Hepatocyte (in vitro differentiated cells): ENCODE measurements at places on chromosomes 7 and 10. TPM values are rescaled to one million over a fixed set of nuclear protein-coding genes. Genes with fewer than 3 reads are reported as not detected.

DNA sequence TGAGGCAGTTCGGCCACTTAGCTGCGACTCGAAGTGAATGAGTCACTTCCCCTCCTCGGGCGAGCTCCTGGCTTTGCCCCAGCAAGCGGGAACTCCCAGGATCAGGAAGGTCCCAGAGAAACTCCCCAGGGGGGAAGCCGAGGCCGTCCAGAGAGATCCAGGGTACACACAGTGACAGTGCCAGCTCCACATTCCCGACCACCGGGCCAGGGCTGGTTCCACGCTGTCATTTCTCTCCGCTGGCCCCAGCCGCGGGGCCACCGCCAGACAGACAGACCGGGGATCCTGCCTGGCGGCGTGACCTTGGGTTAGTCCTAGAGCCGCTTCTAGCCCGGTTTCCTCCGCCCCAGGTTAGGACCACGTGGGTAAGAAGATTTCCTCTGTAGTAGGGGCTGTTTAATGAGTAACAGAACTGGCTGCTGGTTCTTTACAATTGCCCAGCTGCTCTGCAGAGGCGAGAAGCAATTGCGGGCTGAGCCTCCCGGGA is 463 bp upstream of the UPP1 start:
- H3K27ac ChIP-seq, result peak overlapping the region; percentile 97
- peaks cover 16% of the 10 kb centered on the region for H3K4me1 ChIP-seq
- no peaks in the 10 kb centered on the region for H3K27me3 ChIP-seq

DNA sequence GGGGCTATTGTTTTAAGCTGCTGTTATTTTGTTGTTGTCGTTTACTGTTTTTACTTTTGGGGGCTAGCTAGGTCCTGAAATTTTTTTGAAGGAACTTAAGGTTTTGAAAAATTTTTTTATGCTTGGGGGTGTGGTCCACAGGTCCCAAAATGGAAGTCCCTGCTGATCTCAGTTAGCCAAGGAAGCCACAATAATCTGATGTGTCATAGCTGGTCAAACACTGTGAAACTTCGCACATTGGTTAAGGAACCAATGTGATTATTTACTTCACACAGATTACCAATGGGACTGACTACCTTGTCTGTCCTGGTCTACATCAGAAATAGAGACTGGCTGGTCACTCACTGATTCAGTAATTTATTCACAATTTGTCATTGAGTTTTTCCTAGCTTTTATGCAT is 29.5 kb upstream of the HYCC1 start:
- H3K36me3 ChIP-seq, result no peaks in the 10 kb centered on the region
- no peak overlapping the region for H3K27ac ChIP-seq
- no peaks in the 10 kb centered on the region for H3K27me3 ChIP-seq
- H3K4me1 ChIP-seq, result no peaks in the 10 kb centered on the region
- H3K4me3 ChIP-seq, result no peak overlapping the region

DNA sequence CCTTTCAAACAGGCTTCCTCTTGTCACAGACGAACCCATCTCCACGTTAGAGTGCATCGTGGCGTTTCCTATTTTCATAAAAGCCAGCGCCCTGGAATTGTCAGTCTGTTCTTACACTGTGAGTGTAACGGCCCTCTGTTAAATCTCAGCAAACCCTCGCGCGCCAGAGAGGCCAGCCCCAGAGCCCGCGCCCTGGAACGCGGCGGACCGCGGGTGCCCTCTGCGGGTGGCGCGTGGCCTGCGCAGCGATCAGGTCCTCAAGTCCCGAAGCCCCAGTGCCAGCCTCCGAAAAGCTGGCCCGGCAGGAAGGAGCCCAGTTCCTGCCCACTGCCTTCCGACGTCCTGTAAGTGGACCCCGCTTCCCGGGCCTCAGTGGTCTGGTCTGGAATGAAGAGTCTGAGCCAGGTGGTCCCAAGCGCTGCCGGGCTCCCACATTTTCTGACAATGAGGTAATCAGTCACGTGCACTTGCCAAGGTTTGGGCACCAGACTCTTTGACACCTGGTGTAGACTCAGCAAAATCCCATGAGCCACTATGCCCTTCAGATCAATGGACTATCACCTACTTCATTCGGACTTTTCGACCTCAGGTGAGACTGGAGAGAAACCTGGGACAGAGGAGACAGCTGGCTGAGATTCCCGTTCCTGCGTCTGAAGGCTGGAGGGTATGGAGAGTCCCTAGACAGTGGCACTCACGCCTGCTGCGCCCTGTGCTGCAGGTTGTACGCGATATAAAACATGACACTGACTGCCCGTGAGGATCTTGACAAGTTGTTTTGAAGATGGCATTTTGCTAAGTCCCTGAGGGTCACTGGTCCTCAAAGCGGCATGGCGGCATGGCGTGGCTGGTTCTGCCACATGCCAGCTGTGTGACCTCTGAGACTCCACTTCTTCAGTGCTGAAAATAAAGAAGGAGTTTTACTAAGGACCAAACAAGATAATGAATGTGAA is 109.4 kb upstream of the LANCL2 start:
- peak overlapping the region; percentile 50 for H3K27ac ChIP-seq
- DNase-seq, result peak; percentile 91
- no peaks in the 10 kb centered on the region for H3K36me3 ChIP-seq

DNA sequence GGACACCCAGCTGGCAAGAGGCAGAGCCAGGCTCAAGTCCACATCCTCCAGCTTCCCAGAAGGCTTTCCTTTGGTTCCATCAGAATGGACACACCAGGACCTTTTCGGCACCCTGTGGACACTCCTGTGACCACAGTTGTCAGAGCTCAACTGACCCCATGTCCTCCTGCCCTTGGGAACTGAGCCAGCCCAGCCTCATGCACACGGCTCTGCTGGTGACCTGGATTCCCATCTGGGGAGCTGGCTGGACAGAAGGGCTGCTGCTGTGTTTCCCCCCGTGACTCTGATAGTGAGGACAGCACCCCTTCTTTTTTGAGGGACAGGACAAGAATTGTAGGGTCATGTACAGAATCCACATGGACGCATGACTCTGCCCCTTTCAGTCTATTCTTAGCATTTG is 289.2 kb downstream of the WDR37 start:
- H3K36me3 ChIP-seq, result no peaks in the 10 kb centered on the region
- H3K4me3 ChIP-seq, result no peak overlapping the region
- no peaks in the 10 kb centered on the region for H3K27me3 ChIP-seq
- no peak overlapping the region for H3K27ac ChIP-seq
- DNase-seq, result no peak

- H3K4me3 ChIP-seq, result no peak overlapping the region
- no peak for DNase-seq
- H3K27ac ChIP-seq, result no peak overlapping the region
- peaks cover 18% of the 10 kb centered on the region for H3K4me1 ChIP-seq
- no peaks in the 10 kb centered on the region for H3K27me3 ChIP-seq
Measured at GRCh38 chr10:74875966-74876365, 49.6 kb downstream of the KAT6B start.

DNA sequence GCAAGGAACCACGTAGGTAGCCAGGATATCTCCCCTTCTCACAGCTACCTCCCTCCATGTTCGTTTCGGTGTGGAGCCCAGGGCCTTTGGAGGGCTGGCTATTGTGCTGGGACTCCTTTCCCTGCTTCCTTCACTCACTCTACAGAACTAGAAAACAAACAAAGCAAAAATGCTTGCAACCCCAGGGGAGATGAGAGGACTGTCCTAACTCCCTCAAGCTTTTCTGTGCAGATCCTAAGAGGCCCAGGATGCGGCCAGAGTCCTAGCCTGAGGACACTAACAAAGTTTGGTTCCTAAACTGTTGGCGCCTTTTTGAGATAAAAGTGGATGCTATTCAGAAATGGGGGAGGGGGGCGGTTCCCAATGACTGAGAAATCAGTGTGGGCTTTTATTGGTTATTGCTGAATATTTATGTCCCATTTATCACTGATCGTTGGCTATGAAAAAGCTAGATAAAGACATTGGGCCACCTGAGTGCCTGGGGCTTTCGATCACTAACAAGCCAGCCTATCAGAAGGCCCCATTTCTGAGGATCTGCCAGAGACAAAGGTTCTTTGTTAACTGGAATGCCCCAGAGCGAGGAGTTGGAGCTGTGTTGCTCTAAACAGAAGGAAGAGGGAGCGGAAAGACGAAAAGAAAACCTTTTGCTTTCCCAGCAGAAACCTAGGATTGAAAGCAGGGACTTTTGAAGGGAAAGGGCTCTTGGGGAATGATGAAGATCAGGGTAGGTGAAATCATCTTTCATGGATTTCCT is 95.2 kb upstream of the EGR2 start:
- no peak overlapping the region for H3K4me3 ChIP-seq
- no peaks in the 10 kb centered on the region for H3K4me1 ChIP-seq
- no peak for DNase-seq
- H3K27ac ChIP-seq, result no peak overlapping the region
- H3K27me3 ChIP-seq, result no peaks in the 10 kb centered on the region
- no peaks in the 10 kb centered on the region for H3K36me3 ChIP-seq

DNA sequence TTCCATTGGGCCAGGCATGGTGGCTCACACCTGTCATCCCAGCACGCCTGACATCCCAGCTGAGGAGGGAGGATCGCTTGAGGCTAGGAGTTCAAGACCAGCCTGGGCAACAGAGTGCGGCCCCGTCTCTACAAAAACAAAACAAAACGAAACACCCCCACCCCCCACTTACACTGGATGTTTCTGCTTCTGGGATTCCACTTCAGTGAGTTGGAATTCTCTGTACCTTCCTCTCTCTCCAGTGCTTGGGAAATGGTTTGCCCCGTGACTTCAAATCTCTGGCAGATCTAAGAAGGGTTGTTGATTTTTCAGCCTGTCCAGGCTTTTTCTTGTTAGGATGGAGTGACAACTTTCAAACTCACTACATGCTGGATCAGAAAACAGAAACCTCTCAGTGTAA is 106.9 kb downstream of the ANLN start:
- H3K27ac ChIP-seq, result no peak overlapping the region
- no peak overlapping the region for H3K4me3 ChIP-seq
- no peaks in the 10 kb centered on the region for H3K36me3 ChIP-seq
- H3K4me1 ChIP-seq, result no peaks in the 10 kb centered on the region
- no peaks in the 10 kb centered on the region for H3K27me3 ChIP-seq

DNA sequence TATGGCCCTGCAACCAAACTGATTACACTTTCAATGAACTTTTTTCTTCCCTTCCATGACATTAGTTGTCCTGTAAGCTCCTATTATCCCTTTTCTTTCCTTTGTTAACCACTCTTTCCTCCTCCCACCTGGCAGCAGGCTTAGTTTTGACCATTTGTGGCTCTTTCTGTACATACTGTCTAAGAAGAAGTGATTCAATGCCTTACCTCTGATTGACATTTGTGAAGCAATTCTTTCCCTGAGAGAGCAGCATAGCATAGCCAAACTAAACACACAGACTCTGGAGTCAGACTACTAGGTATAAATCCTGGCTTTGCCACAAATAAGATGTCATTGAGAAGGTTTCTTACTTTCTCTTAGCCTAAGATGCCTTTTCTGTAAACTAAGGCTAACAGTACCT is 48.9 kb downstream of the AHR start:
- no peak for DNase-seq
- H3K4me3 ChIP-seq, result no peak overlapping the region
- H3K27ac ChIP-seq, result no peak overlapping the region

GRCh38 chr7:101543846-101544245 is 85.2 kb downstream of the MYL10 start:
- no peaks in the 10 kb centered on the region for H3K4me1 ChIP-seq
- no peak overlapping the region for H3K27ac ChIP-seq
- H3K36me3 ChIP-seq, result no peaks in the 10 kb centered on the region
- no peaks in the 10 kb centered on the region for H3K27me3 ChIP-seq
- DNase-seq, result no peak
- no peak overlapping the region for H3K4me3 ChIP-seq

DPCD gene
- total RNA-seq, result 24.8 and 27.9 TPM in 2 replicates

FOXI2 gene
- not detected in 2 replicates for total RNA-seq

IL6 gene
- total RNA-seq, result 1.6 and 4.3 TPM in 2 replicates
